ENCODE measurements at places on chromosomes 7 and 10. TPM values are rescaled to one million over a fixed set of nuclear protein-coding genes. Genes with fewer than 3 reads are reported as not detected.

HOXA5 gene
- not detected for total RNA-seq

TYW1 gene
- 14.1 TPM for total RNA-seq

DNA sequence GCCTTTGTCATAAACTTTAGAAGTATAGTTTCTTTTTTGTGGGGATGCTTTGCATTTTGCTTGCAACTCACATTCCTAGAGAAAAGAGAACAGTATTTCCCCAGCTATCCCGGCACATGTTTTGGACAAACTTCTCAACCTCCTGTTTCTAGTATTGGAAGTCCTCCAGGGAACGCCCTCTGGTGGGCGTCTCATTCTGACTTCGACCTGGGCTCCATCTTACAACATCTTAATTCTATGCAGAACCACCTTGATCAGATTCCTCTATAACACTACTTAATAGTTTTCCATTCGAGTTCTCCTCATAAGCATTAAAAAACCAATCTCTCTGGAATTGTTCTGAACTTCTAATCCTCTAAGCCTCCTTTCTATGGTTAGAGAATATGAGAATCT is 139.5 kb upstream of the FZD8 start:
- no peak for DNase-seq

- no peak for DNase-seq
These were observed 198.2 kb downstream of the MLLT10 start for GRCh38 chr10:21732067-21732772.

Measured in activated naive CD4-positive, alpha-beta T cell treated with anti-CD3 and anti-CD28 coated beads, Interleukin-2, amount 50 U/mL, for 72 hours (primary cell).